ENCODE measurements at places on chromosomes 13 and 19.

DNA sequence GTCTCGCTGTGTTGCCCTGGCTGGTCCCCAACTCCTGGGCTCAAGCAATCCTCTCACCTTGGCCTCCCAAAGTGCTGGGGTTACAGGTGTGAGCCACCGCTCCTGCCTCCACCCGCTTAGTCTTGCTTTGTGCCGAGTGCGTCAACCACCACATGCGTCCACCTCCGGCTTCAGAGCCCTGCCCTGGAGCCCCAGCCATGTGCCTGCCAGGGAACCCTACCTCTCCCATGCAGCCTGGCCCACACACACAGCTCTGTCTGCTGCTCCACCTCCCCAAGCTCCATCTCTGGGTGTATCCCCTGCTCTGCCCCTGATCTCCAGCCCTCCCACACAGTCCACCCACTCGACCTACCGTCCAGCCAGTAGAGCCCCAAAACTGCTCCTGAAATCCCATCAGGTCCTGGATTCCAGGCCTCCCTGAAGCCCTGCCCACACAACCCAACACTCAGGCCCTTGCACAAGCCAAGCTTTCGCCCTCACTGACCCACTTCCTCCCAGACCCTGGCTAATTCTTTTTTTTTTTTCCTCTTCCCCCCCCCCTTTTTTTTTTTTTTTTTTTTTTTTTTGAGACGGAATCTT lies 9.6 kb downstream of the CYP2F1 start:
- DNase-seq: no peak

- DNase-seq: no peak
Observed at GRCh38 chr13:48110132-48110868, 15.4 kb upstream of the MED4 start.

GRCh38 chr13:30004204-30004603 lies 153.8 kb upstream of the UBL3 start:
- no peak for DNase-seq

GRCh38 chr19:38412961-38413360 lies 10.1 kb downstream of the FAM98C start:
- no peak for DNase-seq

- no peak for DNase-seq
Observed at GRCh38 chr13:23456437-23457210, 23.1 kb upstream of the SACS start.
